ENCODE measurements at places on chromosomes 5 and 9.

DNA sequence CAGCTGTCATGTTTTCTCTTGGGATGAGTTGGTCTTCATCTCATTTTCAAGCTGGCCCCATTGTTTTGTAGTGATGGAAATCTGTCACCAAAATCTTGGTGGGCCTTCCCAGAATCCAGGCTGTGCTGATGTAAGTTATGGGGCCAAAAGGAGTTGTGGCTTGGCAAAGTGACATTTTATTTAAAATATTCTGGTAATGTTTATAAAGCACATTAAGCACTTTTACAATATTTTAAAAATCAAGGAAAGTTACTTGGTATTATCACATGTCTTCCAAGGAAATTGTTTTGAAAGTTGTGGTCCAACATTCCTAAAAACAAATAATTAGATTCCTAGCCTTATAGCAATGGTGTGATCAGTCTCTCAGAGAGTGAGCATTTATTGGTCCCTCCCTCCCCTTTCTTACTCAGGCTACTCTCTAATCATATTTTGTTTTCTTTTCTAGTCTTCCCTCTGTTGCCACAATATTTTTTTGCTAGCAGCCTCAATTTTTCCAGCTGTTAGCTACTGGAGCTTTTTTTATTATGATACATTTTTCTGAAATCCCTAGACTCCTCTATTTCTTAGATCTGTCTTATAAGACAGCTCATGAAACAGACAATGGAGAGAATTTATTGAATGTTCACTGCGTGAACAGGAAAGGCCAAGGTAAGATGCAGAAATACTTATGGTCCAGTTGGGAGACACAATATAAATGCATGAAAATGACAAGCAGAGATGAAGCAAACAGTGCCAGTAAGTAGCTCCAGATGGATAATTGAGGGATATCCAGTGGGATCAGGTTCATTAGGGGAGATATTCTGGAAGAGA, 408.1 kb upstream of the ZNF608 start:
- DNase-seq: peak; percentile 18

GRCh38 chr9:111197256-111197655, 132.8 kb downstream of the OR2K2 start:
- no peak for DNase-seq

GRCh38 chr9:91100878-91101450, 260.8 kb downstream of the AUH start:
- DNase-seq: peak; percentile 26

- no peak for DNase-seq
Observed at GRCh38 chr9:99567436-99567835, 254.2 kb upstream of the NR4A3 start.

- no peak for DNase-seq
Observed at GRCh38 chr9:9538356-9538755, 1074.4 kb downstream of the PTPRD start.

GRCh38 chr9:91658513-91659105, 235.0 kb upstream of the NFIL3 start:
- no peak for DNase-seq

GRCh38 chr9:75889577-75889976, 896 bp upstream of the PCSK5 start:
- no peak for DNase-seq

GRCh38 chr5:1021136-1021968, 12.8 kb downstream of the NKD2 start:
- no peak for DNase-seq

GRCh38 chr5:130287438-130287837, 383.2 kb downstream of the CHSY3 start:
- DNase-seq: no peak

- DNase-seq: no peak
Observed at GRCh38 chr5:53879708-53880323, 319.4 kb downstream of the NDUFS4 start.

DNA sequence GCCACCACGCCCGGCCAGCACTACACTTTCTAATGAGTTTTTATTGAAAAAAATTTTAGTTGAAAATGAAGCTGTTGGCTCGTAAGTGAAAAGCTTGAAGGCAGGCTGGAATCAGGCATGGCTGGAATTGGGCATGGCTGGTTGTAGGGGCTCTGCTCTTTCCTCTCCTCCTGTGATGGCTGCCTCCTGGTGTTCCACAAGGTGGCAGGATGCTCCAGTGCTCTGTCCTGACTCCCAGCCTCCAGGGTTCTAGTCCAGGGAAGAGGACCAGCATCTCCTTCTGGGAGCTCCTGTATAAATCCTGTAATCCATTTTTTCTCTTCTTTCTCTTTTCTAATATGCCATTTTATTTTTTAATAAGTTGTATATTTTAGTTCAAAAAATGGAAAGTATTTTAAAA, 57.2 kb upstream of the DHFR start:
- peak; percentile 45 for DNase-seq

DNA sequence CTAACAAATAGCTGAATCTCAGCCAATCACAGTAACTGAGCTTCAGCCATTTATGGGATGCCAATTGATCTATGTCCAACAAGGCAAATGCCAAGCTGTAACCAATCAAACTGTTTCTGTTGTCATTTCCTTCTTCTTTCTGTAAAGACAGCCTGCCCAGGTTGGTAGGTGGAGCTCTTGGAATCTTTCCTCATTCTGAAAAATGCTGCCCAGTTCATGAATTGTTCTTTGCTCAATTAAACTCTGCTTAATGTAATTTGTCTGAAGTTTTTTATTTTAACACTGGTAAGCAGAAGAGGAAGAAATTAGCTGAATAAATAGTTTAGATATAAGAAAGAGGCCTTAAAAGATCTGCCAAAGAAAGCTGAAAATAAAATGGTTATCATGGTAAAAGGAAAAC, 1235.6 kb downstream of the EFNA5 start:
- no peak for DNase-seq

GRCh38 chr5:127590156-127590722, 58.6 kb upstream of the CTXN3 start:
- no peak for DNase-seq

GRCh38 chr9:136081113-136081825, 13.8 kb downstream of the NACC2 start:
- DNase-seq: no peak

DNA sequence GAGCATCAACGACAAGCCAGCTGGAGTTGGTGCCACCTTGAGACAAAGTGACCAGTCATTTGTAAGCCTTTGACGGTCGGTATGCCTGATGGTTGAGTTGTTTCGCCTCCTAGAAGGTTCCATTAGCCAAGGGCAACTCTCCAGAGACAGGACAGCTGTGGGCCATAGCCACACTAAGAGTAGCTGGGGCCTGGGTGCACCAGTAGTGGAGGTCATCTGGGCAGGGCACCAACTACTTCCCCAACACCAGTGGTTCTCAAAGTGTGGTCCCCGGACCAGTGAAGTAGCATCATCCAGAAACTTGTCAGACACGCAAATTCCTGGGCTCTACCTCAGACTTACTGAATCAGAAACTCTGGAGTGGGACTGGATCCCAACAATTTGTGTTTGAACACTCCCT, 217.5 kb upstream of the TAS2R1 start:
- no peak for DNase-seq

DNA sequence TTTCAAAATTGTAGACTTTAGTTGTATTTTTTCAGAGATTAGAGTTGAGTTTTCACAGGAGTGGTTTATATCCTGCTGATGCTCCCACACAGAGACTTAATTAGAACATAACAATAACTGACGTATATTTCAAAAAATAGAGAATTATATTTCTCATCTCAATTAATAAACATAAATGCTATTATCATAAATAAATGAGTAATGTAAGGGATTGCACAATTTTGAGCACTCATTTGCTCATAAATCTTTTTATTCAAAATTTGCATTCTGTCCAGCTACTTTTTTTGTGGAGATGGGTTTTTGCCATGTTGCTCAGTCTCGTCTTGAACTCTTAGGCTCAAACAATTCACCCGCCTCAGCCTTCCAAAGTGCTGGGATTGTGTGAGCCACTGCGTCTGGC, 515.7 kb upstream of the RORB start:
- no peak for DNase-seq

DNA sequence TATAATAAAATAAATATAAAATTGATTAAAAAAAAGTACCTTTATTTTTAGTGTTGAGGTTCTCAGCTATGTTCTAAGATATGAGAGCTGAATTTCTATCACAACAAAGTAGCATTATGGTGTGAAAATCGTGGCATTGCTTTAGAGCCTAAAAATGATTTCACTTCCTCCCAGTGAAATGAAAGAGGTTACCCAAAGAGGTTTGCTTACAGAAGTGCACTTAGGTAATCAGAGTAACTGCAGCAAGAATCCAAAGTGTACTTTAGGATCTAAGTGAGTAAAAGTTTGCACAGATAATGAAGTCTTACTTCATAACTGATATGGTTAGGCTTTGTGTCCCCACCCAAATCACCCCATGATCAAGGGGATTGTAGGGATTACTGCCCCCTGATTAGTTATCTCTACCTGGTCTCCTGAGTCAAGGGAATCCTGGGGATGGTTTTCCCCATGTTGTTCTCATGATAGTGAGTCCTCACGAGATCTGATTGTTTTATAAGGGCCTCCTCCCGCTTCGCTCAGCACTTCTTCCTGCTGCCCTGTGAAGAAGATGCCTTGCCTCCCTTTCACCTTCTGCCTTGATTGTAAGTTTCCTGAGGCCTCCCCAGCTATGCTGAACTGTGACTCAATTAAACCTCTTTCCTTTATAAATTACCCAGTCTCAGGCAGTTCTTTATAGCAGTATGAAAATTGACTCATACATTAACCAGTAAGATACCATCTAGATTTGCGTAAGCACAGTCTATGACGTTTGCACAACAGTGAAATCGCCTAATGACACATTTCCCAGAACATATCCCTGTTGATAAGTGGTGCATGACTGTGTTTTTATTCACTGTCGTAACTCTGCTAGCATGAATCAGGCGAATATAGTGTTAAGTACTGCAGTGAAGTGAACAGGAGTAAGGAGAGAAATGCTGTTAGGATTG, 40.3 kb upstream of the LRRC70 start:
- peak; percentile 67 for DNase-seq

DNA sequence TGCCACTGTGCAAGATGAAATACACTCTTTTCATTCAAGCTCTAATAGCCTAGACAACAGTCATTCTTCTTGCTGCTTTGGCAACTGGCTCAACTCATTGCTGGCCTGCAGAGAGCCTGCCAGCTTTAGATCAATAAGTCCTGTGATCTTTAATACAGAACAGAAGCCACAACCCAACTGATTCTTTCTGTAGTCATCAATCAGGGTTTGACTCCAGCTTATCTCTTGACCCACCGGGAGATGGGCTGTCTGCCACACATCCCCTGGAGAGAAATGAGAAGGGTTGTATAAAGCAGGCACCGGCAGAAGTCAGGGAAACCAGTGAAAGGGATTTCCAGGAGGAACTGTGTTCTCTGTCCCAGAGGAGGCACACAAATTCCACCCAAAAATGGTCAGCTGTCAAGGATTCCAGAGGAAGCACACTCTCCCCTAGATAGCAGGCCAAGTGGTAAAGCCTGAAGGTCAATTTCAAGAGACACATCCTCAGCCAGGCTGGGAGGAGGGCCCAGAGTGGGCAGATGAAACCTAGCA, 24.5 kb downstream of the LHFPL2 start:
- no peak for DNase-seq

GRCh38 chr5:159907689-159908590, 8.3 kb upstream of the ADRA1B start:
- no peak for DNase-seq

DNA sequence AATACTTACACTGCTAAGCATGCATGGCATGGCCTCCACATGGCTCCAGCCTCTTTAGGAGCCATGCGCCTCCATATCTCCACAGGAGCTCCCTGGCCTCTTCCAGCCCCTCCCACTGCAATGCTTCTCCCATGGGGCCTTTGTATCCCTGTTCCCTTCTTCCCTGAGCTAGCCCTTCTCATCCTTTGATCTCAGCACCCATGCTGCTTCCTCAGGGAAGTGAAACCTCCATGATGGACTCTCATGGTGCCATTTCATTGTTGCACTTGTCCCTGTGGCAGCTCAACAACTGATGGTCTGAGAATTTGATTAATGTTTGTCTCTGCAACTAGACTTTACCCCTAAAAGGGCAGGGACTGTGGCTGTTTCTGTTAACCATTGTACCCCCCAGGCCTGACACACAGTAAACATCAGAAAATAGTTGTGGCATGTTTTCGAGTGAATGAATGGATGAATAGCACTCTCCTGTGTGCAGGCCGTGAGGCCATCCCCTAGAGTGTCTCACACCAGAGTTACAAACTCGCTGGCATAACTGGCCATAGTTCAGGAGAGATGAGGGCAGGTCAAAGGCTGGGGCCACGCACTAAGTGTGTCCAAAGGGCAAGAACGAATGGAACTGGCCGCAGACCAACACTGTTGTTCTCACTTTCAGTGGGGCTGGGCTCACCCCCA, 6.6 kb downstream of the IDNK start:
- no peak for DNase-seq

- no peak for DNase-seq
Observed at GRCh38 chr9:124767821-124768220, 3.3 kb downstream of the NR6A1 start.

GRCh38 chr5:68245319-68245718, 29.8 kb downstream of the PIK3R1 start:
- DNase-seq: peak; percentile 66

GRCh38 chr5:8843771-8844170, 702.1 kb downstream of the SEMA5A start:
- DNase-seq: peak; percentile 70

DNA sequence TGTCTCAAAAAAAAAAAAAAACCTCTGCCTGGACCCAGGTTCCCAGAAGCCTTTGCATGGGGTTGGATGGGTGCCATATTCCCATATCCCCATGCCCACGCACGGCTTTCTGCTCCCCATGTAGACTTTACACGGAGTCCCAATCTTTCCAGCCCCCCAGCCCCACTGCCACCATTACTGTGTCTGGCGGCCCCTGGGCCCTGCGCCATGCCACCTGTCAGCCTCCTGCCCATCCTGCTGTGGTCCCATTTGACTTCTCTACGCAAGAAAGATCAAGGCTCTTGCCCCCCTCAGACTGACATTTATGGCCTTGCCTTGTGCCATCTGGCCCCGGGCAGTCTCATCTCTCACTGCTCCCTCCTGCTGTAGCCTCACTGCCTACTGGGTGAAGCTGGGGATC, 6.5 kb upstream of the AK1 start:
- no peak for DNase-seq

GRCh38 chr5:180974612-180975315, 13.9 kb upstream of the BTNL3 start:
- no peak for DNase-seq

GRCh38 chr9:89431930-89432725, 65.8 kb downstream of the SEMA4D start:
- no peak for DNase-seq

DNA sequence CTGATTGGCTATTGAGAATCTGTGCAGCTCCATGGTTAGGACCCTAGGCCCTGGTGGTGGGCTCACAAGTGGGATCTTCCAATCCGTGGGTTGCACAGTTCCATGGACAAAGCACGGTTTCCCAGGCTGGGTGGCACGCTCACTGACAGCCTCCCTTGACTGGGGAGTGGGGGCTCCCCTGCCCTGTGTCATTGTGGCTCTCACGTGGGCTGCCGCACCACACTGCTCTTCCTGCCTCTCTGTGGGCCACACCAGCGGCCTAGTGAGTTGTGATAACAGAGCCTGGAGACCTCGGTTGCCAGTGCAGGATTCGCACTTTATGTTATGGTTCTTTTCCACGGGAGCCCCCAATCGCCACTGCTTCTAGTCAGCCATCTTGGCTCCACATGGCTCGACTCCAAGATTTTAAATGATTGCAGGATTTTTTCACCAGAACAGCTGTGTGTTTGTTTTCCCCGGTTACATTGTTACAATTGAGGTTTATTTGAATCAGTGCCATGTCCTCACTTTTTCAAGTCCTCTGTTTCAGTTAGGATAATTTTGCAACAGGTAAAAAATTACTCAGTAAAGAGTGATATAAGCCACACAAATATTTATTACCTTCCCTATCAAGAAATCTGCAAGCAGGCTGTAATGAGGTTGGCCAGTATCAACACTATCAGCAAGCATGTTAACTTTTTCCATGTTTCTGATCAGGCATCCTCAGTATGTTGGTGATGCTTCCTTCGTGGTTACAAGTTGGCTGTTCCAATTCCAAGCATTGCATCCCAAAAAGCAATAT, 253.8 kb downstream of the ZNF608 start:
- DNase-seq: no peak
